Kasumi-1 (cell line): ENCODE measurements at places on chromosomes 6 and 20.

DNA sequence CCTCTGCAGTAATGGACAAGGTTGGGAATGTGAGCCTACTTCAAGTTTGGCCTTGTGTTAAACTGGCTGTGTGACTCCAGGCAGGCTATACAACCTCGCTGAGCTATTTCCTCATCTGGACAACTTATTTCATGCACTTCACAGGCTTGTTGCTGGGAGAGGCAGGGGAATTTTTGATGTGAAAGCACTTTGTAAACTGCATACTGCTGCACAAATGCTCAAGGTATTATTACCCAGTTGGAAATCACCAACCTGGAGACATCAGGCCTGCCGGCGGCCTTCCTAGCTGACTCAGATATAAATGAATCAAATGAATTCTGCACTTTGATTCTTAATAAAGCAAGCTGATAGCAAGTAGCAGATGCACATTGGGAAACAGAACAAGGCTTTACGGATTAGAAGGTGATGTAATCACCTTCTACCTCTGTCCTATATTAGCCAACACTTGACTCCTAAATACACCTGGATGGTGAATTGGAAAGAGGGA lies 10.1 kb downstream of the JARID2 start:
- DNase-seq: no peak

GRCh38 chr6:15301179-15302006 lies 55.5 kb downstream of the JARID2 start:
- no peak for DNase-seq

GRCh38 chr6:111828809-111829208 lies 44.4 kb downstream of the FYN start:
- no peak for DNase-seq

GRCh38 chr6:17851001-17851719 lies 136.3 kb downstream of the KIF13A start:
- DNase-seq: no peak

DNA sequence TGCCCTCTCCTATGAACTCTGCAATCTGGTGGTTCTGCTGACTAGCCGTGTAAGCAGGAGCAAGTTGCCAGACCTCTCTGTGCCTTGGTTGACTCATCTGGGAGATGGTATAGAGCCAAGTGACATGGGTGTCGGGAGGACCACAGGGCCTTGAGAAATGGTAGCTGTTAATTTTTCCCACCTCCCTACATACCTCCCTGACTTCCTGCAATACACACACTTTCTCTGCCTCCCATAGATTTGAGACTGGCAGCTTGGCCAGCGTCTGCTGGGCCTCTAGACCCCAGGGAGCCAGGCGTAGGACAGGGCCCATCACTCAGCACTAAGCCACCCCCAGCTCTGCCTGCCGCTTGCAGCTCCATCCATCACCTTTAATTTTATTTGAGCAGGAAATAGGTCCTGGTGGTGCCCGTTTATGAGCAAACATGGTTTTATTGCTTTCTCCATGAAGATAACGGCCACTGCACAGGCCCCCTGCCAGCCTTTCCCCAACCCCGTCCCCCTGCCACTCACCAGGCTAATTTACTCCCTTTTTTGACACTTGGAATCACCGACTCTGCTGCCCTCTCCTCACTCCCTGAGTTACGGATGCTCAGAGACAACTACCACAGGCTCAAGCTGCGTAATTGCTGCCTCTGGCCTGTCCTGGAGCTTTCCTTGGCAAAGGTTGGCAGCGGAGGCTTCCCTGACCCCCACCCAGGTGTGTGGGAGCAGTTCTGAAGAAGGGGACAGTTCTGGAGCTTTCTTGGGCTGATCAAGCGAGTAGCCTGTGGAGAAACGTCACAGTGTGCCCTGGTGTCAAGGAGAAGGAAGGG lies 11.1 kb downstream of the GLP1R start:
- no peak for DNase-seq

- no peak for DNase-seq
Measured at GRCh38 chr6:125791820-125792165, 1.0 kb downstream of the NCOA7 start.

DNA sequence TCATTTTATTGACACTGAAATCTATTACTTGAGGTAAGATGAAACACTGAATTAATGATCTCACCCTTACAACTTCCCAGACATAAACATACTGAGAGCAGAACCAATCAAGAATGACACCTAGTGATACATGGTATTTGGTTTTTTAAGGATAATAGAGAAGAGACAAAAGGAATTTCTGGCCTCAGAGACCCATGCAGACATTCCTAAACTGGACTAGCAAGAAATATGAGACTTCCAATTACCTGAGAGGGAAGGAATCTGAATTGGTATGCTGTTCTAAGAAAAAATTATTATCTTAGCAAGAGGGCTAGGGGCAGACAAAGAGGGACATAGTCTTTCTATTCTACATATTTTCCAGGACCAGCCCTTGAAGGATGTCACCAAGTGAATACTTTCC lies 141.1 kb downstream of the BMP5 start:
- DNase-seq: no peak

DNA sequence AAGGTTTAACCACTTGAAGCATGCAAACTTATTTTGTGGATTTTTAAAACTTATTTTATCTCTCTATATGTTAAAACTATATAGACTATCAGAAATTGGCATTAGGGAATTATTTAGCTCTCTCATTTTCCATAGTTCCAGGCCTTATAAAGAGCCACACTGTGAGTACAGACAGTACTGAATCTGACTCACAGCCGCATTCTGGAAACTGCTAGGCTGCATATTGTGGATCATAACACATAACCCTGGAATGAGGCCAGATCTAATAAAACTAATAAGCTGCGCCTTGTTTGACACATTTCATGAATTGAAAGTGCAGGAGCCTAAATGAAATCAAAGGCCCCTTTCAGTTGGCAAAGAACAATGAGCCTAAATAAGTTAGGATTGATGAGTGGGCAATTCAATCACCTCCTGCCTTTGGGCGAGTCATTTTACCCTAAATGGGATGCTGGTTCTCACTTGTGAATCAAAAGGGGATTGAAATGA lies 308.4 kb downstream of the PACRG start:
- DNase-seq: no peak

GRCh38 chr6:155317186-155317585 lies 2.9 kb upstream of the TFB1M start:
- peak; percentile 41 for DNase-seq

DNA sequence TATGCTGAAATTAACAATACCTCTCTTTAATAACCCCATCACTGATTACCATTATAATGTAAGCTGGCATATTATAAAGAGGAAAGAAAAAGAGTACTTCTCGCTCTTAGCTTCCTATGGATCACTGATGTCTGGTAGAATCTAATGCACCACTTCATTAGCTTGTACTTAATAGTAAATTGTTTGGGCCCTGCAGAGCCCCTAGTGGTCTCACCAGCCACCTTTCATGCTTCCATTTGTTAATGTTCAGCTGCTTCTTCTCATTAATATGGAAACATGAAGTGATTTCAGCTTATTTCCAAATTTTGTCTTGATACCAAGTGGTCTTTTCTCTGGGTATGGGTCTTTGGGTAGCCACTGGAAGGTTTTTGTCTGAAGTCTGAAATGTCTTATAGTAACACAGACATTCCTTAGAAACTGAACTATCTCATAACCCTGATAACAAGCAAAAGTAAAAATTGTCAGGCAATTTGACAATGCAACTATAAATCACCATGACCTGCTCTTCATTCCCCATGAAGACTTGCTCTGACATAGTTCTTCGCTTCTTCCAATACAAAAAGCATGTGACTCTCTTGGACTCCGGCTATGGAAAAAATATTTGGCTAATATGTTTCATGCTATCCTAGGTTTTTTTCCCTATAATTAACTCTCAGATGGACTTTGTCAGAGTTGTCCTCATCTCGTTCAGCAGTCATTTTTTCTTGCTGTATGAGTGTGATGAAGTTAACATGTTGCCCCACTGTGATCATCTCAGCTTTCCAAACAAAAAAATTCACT lies 395.8 kb upstream of the MARCKS start:
- peak; percentile 4 for DNase-seq

DNA sequence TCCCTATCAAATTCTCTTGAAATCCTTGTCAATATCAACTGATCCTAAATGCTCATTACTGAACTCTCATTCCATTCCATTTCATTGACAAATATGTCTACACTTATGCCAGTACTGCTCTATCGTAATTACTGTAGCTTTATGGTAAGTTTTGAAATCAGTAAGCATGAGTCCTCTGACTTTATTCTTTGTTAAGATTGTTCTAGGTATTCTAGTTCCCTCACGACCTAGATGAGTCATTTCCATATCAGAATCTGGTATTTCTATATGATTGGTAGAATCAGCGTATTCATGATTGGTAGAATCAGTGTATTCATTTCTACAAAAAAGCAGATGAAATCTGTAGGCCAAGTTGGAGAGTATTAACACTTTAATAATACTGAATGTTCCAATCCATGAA lies 318.6 kb upstream of the RUNX2 start:
- no peak for DNase-seq

DNA sequence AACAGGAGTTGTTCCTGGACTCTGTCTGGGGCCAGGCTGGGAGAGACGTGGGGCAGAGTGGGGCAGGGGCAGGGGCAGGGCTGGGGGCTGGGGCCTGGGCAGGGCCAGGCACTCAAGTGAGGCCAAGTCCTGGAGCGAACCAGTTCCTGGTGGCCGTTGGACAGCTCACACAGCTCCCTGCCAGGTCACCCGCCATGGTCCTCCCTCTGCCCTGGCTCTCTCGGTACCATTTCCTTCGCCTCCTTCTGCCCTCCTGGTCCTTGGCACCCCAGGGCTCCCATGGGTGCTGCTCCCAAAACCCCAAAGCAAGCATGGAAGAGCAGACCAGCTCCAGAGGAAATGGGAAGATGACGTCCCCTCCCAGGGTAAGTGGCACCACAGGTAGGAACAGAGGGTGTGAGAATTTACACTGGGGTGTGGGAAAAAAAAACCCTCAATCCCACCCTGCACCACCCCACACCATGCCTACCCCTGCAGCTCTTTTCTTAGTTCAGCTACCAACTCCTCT lies at the start of gene MCCD1:
Gene MCCD1, plus strand, starts transcription at position 142 of the 508 bp plus-strand sequence. Its CDS starts 53 bp downstream, at position 195.
- no peak for DNase-seq

- no peak for DNase-seq
Measured at GRCh38 chr6:43973357-43973756, 153.9 kb downstream of the MRPL14 start.

DNA sequence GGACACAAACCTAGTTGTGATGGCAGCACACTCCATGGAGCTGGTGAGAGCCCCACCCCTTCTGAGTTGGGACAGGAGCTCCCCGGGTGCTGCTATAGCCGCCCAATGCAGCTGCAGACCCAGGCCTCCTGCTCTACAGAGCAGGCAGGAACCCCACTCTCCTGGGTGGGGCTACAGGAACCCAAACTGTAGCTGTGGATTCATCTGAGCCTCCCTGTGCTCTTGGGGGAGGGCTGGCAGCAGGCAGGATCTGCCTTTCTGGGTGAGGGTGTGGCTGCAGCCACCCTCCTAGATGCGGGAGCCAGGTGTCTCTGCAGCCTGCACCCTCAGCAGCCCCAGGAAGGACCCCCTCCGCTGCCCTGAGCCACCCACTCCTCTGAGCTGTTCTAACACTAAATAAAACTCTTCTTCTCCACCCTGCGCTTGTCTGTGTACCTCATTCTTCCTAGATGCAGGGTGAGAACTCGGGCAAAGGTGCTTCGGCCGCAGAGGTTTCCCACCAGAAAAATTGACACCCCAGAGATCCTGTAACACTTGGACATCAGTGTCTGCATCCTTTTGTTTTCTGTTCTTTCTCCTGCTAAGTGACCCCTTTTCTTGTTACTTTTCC lies 55.2 kb upstream of the KIF13A start:
- DNase-seq: no peak

DNA sequence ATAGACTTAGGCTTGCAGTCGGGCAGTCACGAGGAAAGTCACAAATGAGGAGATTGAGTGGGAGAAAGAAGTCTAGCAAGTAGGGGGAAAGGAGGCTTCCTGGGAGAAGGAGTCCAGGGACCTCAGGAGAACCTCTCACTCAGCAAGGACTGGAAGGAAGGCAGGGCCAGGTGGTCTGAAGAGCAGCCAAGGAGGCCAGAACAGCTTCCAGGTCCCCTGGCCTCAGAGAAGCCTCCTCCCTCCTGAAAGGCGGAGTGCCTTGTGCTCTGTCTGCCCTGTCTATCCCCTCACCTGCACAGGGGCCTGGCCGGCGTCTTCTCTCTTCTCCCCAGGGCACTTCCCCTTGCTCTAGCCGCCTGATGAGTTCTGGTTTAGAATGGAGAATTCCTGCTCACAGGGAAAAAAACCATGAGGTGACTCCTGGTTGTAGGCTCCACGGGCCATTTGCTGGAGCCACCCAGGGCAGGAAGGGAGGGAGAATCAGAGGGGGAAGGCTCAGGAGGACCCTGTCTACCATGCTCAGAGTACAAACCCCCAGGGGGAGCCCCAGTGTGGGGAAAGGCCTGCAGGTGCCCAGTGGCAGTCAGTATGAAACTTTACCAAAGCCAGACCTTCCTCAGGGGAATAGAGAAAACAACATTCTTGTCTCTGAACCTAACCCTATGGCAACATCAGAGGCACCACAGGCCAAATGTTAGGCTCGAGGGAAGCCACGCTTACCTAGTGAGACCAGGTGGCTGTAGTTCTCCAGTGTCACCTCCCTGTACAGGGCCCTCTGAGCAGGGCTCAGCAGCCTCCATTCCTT lies 11.2 kb downstream of the ZNF337 start:
- DNase-seq: no peak

DNA sequence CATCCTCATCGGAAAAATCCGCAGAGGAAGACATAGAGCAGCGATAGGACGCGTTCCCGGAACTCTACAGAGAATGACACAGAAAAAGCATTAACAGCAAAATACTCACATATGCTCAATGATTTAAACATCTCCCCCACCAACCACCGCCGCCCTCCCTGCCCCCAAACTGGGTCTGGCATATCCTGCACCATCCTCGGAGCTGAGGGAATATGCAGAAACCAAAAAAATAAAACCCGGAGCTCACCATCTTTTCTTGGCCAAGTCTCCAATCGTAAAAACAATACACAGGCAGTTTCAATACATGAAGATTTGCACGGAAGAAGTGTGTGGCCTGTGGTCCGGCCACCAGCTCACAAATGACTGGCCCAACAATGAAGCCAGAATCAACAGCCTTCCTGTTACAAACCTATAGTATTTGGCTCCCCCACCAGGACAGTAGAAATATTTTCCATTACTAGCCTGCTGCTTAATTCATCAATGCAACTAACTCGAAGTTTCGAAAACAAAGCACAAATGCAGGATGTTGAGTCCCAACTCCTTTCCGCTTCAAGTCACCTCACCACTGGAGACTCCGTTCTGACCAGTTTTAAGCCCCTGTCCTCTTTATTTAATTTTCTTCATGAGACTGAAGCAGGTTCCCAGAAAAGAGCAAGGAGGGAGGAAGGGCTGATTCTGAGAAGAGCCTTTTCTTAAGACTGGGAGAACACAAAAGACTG lies 103.2 kb upstream of the BEND6 start:
- DNase-seq: peak; percentile 57

DNA sequence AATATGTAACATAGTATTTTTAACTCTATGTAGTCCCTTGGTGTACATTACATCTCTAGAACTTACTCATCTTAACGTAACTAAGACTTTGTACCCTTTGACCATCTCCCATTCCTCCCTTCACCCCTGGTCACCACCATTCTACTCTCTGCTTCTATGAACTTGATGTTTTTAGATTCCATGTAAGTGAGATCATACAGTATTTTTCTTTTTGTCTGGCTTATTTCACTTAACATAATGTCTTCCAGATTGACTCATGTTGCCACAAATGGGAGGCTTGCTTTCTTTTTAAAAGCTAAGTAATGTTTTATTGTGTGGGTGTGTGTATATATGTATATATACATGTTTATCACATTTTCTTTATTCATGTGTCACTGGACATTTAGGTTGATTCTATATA lies 55.8 kb downstream of the TMEM200A start:
- DNase-seq: no peak

GRCh38 chr6:38871741-38872568 lies 156.8 kb downstream of the DNAH8 start:
- peak; percentile 60 for DNase-seq
